Jurkat, Clone E6-1 (cell line): ENCODE measurements at places on chromosomes 2 and 18.

GRCh38 chr2:7621018-7621814 is 704.0 kb downstream of the RNF144A start:
- DNase-seq, result peak; percentile 49

DNA sequence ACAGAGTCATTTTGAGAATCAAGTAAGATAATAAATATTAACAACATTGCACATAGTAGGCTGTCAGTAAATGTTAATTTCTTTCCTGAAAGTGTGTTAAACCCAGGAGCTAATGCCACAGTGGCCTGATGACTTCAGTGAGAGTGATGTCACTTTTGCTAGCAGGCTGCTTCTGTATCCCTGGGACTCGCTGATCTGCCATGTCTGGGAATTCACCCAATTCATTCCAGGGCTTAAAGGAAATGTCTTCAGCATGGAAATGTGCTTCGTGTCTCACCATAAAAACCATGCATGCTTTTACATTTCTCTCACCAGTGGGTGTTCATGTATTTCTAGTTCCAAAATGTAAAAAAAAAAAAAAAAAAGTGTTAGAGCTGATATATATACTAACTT is 56.8 kb upstream of the MAPRE3 start:
- no peak for DNase-seq

DNA sequence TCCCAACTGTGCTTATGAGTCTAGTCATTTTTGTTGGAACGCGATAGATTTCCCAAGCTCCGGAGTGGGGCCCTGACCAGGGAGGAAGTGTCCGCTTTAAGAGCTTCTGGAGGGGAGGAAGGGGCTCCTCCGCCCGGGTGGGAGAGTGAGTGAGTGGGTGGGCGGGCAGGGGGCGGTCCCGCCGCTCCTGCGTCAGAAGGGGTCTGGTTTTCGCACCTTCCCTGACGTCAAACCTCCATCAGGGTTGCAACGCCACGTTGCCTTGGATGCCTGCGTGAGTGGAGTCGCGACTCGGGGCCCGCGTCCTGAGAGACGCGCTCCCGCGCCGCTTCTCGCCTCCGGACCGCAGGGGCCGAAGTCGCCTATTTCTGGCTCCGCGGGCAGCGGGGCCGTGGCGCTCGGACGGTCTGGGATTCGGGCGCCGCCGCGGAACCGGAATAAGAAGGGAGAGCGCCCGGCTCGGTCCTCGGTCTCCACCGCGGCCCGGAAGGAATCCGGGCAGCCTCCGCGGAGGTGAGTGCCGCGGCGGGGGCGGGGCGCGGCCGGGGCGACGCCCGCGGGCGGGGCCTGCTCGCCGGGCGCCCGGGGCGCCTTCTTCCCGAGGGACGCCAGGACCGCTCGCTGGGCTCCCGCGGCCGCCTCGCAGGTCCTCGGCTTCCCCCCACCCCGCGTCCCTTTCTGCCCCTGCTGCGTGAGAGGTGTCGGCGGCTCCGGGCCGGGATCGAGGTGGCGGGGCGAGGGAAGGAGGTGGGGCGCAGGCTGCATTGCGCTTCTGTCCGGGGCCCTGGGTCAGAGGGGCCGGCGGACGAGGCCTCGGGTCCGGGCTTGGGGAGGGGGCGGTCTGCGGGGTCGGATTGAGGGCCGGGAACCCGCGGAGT is at the start of gene ZDBF2:
Gene ZDBF2 (plus strand): TSS at position 230 of the 878 bp plus-strand sequence. CDS start 7,187 bp downstream, outside the sequence.
- DNase-seq, result no peak

- no peak for DNase-seq
Observed at GRCh38 chr18:50268022-50268747, 1.9 kb upstream of the CFAP53 start.

- no peak for DNase-seq
Observed at GRCh38 chr2:156778916-156779315, 342.7 kb downstream of the GPD2 start.

DNA sequence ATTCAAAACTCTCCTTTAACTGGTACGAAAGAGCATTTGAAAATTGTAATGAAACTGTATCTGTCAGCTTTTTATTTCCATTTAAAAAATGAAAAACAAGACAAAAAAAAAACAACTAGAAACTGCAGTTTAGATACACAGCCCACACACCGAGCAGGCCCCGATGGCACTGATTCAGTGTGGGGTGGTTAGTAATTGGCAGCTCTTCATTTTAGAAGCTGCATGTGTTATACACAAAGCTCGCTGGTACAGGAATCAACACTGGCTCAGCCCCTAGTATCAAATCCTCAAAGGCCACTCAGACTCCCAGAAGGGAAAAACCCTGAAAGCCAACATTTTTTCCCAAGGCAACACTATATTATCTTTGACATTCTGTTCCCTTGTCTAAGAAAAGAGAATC is 30.5 kb upstream of the RMDN2 start:
- DNase-seq, result no peak

- DNase-seq, result no peak
Observed at GRCh38 chr2:221554769-221555493, 17.2 kb downstream of the EPHA4 start.

GRCh38 chr18:24791751-24792545 is 331.5 kb downstream of the HRH4 start:
- no peak for DNase-seq

GRCh38 chr18:49381267-49381845 is 79.1 kb downstream of the DYM start:
- no peak for DNase-seq

DNA sequence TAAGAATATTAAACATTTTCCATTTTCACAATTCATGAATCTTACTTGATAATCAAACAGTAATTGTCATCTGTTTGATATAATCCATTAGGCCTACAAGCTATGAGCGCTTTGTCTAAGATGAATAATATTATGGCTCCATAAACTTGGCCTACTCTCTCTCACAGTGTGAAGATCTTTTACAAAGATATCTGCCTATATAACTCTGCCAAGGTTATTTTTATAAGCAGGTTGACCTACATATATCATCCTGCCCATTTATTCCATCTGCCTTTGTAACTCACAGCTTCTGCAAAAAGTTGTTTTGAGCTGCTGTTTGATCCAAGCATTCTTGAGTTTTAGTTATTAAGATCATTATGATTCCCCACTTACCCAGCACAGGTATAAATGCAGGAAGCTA is 158.3 kb downstream of the PDE11A start:
- DNase-seq, result no peak
